ENCODE measurements at places on chromosomes 13 and 19.

GRCh38 chr13:114033541-114034315, 59.9 kb upstream of the C13orf46 start:
- DNase-seq: no peak

- no peak for DNase-seq
Observed at GRCh38 chr13:83125791-83126190, 756.5 kb downstream of the SLITRK1 start.

DNA sequence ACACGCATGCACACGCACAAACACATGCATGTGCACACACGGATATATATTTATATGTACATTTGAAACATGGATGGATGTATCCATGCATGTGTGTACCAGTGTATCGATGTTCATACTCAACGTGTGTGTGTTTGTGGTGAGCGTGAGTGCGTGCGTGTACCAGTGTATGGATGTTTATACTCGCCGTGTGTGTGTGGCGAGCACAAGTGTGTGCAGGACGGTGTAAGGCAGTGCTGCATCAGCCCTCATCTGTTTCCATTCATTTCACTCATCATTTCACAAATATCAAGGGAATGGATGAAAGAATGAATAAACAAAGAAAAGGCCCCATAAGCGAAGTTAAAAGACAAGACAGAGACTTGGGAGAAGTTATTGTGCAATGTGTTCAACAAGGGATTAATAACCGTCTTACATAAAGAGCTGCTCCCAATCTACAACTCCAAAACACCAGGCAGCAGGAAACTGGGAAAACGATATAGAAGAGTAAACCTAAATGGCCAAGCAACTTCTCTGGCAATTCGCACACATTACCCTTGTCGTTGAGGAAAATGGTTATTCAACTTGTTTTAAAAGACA, 21.7 kb upstream of the MIER2 start:
- DNase-seq: no peak

- DNase-seq: no peak
Observed at GRCh38 chr13:45482571-45483173, 17.9 kb downstream of the COG3 start.

GRCh38 chr13:49371943-49372613, 71.8 kb downstream of the CAB39L start:
- DNase-seq: no peak

Data from cortex of kidney (tissue), 1 donor.